Pancreas (tissue), 10 donors: ENCODE measurements at places on chromosomes 13 and 19. TPM values are rescaled to one million over a fixed set of nuclear protein-coding genes. Genes with fewer than 3 reads are reported as not detected.

CEACAM3 gene
- polyA plus RNA-seq = not detected

FGF21 gene
- not detected for polyA plus RNA-seq

ZNF136 gene
- 4.5 TPM for polyA plus RNA-seq

DNA sequence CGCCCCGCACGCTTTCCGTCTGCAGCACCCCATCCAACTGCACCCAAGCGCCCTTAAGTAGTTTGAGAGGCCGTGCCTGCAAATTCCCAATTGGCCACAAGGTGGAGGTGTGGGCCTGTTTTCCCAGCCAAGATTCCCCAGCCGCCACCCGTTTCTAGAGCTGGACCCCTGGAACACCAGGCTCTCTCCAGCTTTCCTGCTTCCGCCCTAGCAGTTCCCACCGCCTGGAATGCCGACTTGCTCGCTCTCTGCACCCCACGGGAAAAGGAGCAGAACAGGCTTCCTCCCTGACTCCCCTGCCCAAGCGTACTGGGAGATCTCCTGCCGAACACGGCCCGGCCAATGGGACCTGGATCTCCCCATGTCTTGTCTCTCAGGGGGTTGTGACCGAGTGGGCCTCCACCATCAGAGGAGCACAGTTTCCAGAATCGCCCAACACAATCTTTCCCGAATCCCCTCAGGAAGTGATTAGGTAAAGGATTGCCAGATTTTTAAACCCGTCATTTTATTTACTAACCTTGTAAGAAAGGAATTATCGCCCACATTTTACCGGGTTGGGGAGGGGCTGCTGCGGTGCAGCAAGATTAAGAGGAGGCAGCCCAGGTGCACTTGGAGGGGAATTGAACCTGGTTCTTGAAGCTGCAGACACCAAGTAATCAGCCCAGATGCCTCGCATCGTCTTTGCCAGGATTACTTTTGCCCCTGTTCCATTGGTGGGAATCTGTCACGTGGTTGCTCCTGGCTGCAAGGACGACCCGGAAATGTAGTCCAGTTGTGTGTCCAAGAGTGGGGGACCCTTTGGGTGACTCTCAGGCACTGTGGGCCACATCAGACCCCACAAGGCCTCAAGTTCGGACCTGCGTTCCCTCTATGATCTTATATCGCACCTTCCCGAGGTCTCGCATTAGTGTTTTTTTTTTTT, 3.5 kb upstream of the NAPSA start:
- H3K27me3 ChIP-seq = no peaks in the 10 kb centered on the region
- H3K27ac ChIP-seq = peak overlapping the region; percentile 68
- no peaks in the 10 kb centered on the region for H3K4me1 ChIP-seq
- peak; percentile 90 for DNase-seq

- no peak for DNase-seq
- H3K27ac ChIP-seq = no peak overlapping the region
- peaks cover 7% of the 10 kb centered on the region for H3K36me3 ChIP-seq
- H3K27me3 ChIP-seq = no peaks in the 10 kb centered on the region
Measured at GRCh38 chr19:5605362-5605761, 17.2 kb downstream of the SAFB2 start.

- no peak overlapping the region for H3K27ac ChIP-seq
- H3K4me1 ChIP-seq = peaks cover 8% of the 10 kb centered on the region
- no peaks in the 10 kb centered on the region for H3K27me3 ChIP-seq
- H3K36me3 ChIP-seq = no peaks in the 10 kb centered on the region
- H3K4me3 ChIP-seq = no peak overlapping the region
- no peak for DNase-seq
Measured at GRCh38 chr13:30418717-30419459, 3.4 kb upstream of the UBE2L5 start.

ADGRE2 gene
- polyA plus RNA-seq = 0.31 TPM

GRCh38 chr13:80274643-80275042, 66.3 kb downstream of the SPRY2 start:
- H3K4me3 ChIP-seq = no peak overlapping the region
- no peaks in the 10 kb centered on the region for H3K36me3 ChIP-seq
- H3K27ac ChIP-seq = no peak overlapping the region

- DNase-seq = no peak
- H3K4me3 ChIP-seq = no peak overlapping the region
- no peaks in the 10 kb centered on the region for H3K27me3 ChIP-seq
- no peaks in the 10 kb centered on the region for H3K36me3 ChIP-seq
Measured at GRCh38 chr19:39671739-39672363, 16.1 kb downstream of the LGALS16 start.

DNA sequence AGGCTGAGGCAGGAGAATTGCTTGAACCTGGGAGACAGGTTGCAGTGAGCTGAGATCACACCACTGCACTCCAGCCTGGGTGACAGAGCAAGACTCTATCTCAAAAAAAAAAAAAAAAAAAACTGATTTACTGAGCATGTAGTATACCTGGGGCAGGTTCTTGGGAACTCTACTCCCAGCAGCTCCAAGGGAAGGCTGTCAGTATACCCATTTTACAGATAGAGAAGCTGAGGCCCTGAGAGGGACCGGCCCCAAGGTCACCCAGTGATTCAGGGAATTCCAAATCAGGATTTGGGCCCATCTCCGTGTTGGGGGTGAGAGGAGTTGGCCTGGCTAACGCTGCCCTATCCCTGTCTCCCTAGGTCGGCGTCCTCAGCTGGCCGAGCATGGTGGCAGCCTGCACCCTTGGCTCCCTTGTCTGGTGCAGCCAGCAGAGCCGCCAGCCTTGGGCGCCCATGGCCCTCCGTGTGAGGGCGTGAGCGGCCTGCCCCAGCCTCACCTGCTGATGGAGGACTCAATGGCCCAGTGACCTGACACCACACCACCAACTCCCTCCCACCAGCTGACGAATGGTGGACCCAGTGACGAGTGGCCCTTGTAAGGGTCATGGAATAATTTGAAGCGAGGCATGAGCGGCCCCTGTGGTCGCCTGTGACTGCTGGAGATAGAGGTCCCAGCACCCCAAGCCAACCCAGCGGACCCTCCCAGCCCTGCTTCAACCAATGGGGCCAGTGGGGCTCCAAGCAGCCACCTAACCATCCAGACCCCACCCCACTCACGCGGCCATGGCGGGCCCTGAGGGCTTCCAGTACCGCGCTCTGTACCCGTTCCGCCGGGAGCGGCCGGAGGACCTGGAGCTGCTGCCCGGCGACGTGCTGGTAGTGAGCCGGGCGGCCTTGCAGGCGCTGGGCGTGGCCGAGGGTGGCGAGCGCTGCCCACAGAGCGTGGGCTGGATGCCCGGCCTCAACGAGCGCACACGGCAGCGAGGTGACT, 2.4 kb downstream of the PIK3R2 start:
- no peak overlapping the region for H3K4me3 ChIP-seq
- H3K27ac ChIP-seq = no peak overlapping the region
- H3K27me3 ChIP-seq = no peaks in the 10 kb centered on the region
- peaks cover 21% of the 10 kb centered on the region for H3K4me1 ChIP-seq

GRIK5 gene
- 4.8 TPM for polyA plus RNA-seq

- H3K27me3 ChIP-seq = no peaks in the 10 kb centered on the region
- no peaks in the 10 kb centered on the region for H3K4me1 ChIP-seq
- no peak overlapping the region for H3K4me3 ChIP-seq
- H3K36me3 ChIP-seq = no peaks in the 10 kb centered on the region
- no peak for DNase-seq
- H3K27ac ChIP-seq = no peak overlapping the region
Measured at GRCh38 chr13:100852146-100852545, 177.6 kb upstream of the TMTC4 start.

DNA sequence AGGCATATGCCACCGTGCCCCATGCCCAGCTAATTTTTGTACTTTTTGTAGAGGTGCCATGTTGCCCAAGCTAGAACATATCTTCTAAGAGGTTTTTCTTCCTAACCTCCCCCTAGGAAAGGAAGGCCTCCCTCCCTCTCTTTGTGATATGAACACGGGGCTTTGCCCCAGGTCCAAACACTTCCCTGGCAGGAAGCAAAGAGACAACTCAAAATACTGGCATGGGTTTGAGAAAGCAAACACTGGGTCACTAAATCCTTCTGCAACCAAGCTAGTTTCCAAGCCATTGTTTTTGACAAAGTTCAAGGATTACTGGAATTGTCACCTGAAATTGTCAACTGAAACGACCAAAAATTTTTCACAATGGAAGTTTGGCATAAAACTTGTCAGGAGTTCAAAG, 8.8 kb downstream of the CC2D1A start:
- H3K4me3 ChIP-seq = no peak overlapping the region
- no peak overlapping the region for H3K27ac ChIP-seq
- H3K4me1 ChIP-seq = no peaks in the 10 kb centered on the region
- DNase-seq = no peak

DNA sequence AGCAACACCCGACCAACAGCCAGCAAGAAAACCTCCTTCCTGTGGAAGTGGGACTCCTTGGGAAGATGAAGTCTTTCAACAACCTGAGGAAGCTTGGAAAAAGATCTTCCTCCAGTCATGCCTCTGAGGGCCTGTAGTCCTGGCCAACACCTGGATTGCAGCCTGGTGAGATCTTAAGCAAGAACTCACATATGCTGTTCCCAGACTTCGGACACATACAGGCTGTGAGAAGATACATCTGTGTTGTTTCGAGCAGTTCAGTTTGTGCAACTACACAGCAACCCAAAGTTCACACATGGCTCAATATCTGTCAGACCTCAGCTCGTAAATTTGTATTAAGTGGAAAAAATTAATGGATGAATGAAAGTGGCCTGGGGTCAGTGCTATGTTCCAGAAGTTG, 65.1 kb upstream of the UBAC2 start:
- no peak overlapping the region for H3K4me3 ChIP-seq
- H3K27me3 ChIP-seq = no peaks in the 10 kb centered on the region
- no peak overlapping the region for H3K27ac ChIP-seq
- DNase-seq = no peak
- no peaks in the 10 kb centered on the region for H3K4me1 ChIP-seq

DNA sequence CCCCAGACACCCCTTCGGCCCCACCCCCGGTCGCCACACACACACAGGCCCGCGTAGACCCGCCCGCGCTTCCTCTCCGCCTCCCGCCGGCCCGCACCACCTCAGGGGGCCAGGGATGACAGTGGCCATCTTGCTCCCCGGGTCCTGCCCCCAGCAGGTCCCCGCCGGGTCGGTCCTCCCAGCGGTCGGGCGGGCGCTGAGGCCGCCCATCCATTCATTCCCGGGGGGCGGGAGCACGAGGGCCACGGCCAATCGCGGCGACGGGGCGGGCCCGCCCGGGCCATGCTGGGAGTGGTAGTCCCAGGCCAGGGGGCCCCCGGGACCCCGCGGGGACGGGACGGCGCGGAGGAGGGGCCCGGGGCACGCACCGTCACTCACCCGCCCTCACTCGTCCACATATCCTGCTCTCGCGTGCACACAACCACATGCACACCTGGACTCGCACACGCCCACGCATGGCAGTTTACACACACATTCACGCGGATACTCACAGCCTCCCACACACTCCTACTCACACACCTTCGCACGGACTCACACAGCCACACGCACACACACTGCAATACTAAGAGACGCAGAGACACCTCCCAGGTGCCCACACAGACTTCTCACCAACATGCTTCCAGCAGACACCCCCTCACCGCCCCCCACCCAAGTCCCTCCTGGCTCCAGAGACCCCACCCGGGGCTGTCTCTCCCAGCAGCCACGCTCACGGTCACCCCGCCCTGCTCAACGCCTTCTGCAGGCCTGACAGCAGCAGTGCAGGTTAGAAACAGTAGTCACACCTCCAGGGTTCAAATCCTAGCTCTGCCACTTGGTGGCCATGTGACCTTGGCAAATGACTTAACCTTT, at the start of gene DPF1:
Gene DPF1 (minus strand): TSS at position 209 of the 849 bp plus-strand sequence. CDS start 80 bp downstream, at position 129.
- H3K27ac ChIP-seq = no peak within 1 kb of the TSS
- H3K4me3 ChIP-seq = peak within 1 kb of the TSS; percentile 33
- peaks cover 3% of the 10 kb centered on the region for H3K4me1 ChIP-seq

DNA sequence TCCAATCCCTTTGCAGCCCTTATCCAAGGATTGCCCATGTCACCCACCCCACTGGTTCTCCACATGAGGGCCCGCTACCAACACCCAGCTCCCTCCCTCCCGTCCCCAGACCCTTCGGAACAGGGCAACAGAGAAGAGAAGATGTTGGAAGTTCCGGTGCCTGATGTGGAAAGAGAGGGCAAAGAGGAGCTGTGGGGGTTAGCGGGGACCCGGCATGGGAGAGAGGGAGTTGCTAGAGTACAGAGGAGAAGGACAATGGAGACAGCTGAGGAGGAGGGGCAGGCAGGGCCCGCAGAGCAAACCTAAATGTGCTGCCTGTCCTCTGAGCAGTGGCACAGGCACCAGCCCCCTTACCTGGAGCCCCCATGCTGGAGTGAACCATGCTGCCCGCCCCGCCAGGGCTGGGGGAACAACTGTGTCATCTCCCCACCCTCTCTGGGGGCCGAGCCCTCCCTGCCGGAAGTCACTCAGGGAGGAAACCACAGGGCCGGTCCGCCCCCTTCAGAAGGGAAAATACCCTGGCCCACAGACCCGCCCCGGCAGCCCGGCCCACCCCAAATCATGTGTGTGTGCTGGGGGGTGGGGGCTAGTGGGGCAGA, at the start of gene POU2F2:
Gene POU2F2 (minus strand): TSS at position 417 of the 599 bp plus-strand sequence. CDS start 35 bp downstream, at position 382.
- peaks cover 6% of the 10 kb centered on the region for H3K27me3 ChIP-seq
- H3K4me3 ChIP-seq = no peak within 1 kb of the TSS
- DNase-seq = no peak
- no peaks in the 10 kb centered on the region for H3K4me1 ChIP-seq
- H3K36me3 ChIP-seq = no peaks in the 10 kb centered on the region
- no peak within 1 kb of the TSS for H3K27ac ChIP-seq

ZNF175 gene
- 2.0 TPM for polyA plus RNA-seq

DNA sequence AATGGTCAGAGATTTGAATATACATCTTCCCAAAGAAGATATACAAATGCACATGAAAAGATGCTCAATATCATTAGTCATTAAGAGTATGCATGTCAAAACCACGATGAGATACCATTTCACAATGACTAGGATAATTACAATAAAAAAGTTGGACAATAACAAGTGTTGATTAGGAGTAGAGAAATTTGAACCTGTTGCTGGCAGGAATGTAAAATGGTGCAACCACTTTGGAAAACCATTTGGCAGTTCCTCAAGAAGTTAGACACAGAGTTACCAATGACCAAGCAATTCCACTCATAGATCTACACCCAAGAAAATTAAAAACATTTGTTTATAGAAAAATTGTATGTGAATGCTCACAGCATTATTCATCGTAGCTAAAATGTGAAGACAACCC, 33.2 kb upstream of the STARD13 start:
- H3K4me3 ChIP-seq = no peak overlapping the region
- H3K4me1 ChIP-seq = no peaks in the 10 kb centered on the region
- H3K36me3 ChIP-seq = no peaks in the 10 kb centered on the region
- DNase-seq = no peak
- H3K27ac ChIP-seq = no peak overlapping the region

DNA sequence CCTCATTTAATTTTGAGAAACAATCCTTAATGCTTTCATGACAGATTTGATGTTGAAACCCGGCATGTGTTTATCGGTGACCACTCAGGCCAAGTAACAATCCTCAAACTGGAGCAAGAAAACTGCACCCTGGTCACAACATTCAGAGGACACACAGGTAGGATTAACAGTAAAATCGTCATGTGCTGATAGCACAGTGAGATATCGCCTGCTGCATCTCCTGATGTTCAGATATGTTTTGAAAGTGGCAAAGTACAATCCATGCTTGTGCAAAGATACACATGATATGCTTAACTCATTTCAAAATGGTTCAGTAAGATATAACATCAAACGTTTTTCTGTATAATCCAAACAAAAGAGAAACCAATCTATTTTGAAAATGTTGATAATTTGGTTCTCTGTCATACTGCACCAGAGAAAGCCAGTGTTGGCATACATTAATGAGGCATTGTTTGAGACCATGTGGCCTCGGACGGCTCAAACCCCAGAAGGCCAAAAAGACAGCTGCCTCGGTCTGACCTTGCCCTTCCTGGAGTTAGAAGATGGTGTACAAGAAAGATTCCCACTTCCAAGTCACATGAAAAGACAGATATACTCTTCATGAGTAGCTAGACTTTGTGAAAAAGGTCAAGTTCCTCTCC, 76.2 kb downstream of the DHRS12 start:
- H3K4me3 ChIP-seq = no peak overlapping the region
- no peak for DNase-seq
- H3K36me3 ChIP-seq = no peaks in the 10 kb centered on the region
- no peaks in the 10 kb centered on the region for H3K27me3 ChIP-seq
